ENCODE measurements at places on chromosomes 7 and 10.
A peak's percentile ranks its signal among the peaks of the same experiment; 100 is the strongest.

- DNase-seq: no peak
These were observed 131.0 kb upstream of the AOAH start for GRCh38 chr7:36855330-36855729.

GRCh38 chr10:33674986-33675599 lies 340.6 kb upstream of the NRP1 start:
- DNase-seq: no peak

DNA sequence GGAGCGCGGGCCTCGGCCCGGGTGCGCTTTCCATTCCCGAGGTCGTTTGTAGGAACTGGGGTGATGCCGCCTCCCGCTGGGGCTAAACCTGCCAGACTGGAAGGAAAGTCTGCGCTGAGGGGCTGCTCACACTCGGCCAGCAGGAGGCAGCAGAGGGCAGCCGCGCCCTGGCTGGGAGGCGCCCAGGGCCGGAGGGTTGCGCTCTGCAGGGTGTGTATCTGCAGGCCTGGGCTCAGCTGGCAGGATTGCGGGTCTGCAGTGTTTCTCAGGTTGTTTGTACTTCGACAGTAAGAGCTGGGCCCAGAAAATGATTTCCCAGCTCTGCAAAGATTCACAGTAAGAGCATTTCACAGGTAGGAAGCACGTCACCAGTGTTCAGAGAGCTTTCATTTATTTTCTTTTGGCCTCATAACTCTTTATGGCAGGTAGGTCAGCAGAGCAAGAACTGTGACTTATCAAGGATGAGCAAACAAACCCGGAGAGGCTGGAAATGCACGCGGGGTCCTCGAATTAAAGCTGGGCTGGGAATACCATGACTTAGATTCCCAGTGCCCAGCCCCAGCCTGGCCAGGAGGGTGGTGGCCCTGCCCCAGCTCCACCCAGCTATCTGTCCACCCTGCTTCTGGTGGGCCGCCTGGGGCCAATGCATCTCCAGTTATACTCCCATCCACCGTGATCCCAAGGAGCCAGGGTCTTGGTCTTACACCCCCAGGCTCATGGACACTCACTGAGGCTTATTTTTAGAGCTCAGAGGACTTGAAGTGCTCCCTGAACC lies 15.2 kb upstream of the PPP2R2D start:
- peak; percentile 68 for DNase-seq

GRCh38 chr10:71349406-71349805 lies 30.3 kb downstream of the SLC29A3 start:
- no peak for DNase-seq

DNA sequence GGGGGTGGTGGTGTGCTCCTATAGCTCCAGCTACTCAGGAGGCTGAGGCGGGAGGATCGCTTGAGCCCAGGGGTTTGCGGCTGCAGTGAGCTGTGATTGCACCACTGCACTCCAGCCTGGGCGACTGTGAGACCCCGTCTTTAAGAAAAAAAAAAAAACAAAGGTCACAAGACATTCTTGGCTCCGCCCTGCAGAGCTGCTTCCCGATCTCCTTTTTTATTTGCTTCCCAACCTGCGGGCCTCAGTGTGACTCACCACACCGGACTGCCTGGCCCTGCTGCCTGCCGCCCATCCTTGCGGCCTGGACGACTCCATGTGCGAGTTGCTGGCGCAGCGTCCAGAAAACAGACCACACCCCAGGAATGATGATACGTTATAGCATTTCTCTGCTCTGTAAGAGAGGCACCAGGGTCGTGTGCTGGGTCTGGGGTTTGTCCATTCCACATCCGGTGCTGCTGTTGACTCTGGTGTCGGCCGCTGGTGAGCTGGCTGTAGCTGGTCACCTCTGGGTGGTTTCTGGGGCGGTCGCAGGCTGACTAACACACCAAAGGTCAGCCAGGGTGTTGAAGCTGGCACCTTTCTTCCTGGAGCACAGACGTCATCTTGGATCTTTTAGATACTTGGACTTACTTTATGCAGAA lies 123.6 kb downstream of the TCF7L2 start:
- no peak for DNase-seq

DNA sequence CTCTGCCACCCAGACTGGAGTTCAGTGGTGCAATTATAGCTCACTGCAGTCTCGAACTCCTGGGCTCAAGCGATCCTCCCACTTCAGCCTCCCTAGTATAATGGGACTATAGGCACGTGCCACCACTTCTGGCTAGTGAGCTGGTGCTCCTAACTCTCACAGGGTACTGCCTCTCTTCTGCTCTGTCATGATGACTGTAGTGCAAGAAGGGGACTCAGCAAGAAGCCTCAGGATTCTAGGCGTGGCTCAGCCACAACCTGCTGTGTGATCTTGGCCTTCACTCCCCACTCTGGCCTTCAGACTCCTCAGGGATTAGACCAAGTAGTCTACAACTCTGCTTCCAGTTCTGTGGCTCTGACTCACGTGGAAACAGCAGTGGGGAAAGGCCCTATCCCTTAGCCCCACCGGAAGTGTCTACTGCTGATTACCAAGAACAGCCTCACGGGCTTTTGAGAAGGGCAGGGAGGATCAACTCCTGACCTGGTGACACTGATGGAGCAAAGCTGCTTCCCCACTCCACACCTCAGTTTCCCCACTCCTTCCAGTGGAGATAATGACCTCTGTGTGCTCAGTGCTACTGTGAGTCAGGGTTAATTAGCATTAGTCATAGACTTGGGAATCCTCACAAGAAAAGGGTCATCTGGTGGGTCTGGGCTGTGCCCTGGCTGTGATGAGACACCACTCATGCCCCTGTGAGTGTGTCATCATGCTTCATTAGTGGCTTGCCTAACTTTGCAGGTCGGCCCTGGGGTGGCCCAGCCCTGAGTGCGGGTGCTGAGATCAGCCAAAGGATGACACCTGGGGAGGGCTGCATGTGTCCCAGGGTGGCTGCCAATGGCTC lies 41.1 kb downstream of the ZC3HC1 start:
- no peak for DNase-seq

DNA sequence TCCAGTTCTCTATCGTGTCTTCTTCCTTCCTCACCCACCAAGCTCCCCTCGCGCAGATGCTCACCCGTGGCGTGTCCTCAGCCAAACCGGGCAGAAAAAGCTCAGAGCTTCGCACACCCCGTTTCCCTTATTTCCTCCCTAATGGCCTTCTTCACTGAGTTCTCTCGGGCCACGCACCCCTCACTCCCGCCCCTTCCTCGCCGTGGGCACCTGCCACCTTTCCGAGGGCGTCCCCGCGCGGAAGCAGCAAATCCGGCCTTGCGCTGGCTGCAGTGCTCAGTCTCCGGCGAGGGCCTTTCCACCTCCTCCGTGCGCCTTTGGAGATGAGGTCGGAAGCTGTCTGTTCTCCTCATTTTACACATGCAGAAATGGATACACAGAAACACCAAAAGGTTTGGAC lies 12.4 kb upstream of the CALML3 start:
- no peak for DNase-seq

DNA sequence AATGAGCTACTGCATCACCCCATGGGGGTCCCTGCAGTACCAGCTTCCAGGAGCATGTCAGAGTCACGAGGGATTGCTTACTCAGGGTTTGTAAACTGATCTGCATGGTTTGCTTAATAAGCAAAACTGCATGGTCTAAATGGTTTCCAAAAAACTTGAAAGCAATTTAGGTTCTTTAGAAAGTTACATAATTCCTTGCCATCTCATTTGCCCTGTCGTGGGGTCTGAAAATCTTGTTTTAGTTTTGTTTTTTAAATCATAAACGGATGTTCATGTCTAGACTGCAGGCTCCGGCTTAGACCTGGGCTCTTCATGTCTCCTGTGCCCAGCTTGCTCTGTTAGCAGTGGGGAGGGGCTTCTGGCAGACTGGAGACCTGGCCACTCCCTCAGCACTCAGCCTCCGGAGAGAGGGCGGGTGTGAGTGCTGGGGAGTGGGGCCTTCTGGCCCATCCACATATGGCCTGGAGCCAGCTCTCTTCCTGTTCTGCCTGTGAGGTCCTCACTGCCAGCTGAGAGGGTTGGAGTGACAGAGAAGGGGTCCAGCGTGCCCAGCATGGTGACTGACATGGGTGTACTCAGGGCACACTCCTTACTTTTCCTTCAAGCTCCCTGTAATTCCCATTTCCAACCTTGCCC lies 17.5 kb downstream of the PRF1 start:
- DNase-seq: no peak

GRCh38 chr10:35387768-35388167 lies 51.5 kb downstream of the CCNY start:
- no peak for DNase-seq

- DNase-seq: no peak
These were observed 58.8 kb upstream of the GPR26 start for GRCh38 chr10:123607386-123607785.

- no peak for DNase-seq
These were observed 539 bp upstream of the MKLN1 start for GRCh38 chr7:131327049-131327625.

DNA sequence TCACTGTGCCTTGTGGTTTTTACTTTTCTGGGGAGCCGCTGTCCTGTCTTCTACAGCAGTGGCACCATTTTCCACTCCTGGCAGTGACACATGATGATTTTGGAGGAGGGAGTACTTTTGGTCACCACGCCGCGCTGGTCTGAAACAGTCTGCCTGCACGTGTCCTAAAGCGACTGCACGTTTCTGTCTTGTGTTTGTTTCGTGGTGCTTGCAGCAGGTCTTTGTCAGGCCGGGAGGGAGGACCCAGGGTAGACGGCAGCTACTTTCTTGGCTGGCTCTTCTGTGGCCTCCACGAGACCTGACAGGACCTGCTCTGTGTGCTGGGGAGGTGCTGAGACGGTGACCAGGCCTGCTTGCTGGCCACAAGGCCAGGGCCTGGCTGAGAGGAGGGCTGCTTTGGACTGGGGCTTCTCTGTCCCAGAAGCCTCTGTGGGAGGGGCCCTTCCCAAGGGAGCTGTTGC lies 82.0 kb downstream of the GLRX3 start:
- no peak for DNase-seq

DNA sequence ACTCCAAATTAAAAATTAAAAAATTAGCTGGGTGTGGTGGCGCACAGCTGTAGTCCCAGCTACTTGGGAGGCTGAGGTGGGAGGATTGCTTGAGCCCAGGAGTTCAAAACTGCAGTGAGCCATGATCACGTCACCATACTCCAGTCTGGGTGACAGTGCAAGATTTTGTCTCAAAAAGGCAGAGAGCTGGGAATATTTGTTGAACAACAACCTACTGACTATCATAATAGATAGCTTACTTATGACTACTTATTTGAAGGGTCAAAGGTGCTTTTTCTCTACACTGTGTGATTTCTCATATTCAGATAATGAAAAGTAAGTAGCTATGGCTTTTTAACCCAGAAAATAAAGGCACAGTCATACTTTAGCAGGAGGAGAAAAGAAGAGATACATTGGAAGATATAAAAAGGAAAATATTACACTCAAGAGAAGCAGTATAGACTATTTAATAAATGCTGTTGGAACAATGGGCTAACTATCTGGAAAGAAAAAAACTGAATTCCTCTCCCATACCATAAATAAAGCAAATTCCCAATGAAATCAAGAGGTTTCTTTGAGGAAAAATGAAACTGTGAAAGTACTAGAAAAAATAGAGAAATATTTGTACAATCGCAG lies 6.7 kb downstream of the GSDME start:
- no peak for DNase-seq

DNA sequence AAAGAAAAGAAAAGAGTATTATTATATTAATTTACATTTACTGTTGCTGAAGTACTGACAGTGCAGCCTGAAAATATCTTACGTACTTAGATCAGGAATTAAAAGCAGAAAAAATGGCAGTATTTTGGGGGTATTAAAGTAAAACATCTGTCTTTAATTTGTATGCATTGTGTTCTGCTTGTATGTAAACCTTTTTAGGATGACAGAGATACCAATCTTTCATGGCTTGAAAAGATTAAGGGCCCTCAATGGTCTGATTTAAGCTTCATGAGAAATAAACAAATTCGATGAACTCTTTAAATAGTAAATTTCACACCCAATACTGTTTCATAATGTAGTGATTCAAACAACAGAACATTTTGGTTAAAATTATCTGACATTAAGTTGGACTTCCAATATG lies 116.3 kb downstream of the MLLT10 start:
- DNase-seq: no peak

GRCh38 chr7:18855796-18856195 lies 261.6 kb downstream of the TWIST1 start:
- DNase-seq: no peak

GRCh38 chr10:102633848-102634247 lies 10.4 kb upstream of the TRIM8 start:
- DNase-seq: no peak

- DNase-seq: no peak
These were observed 1193.9 kb downstream of the DNAJB9 start for GRCh38 chr7:109763611-109764010.

DNA sequence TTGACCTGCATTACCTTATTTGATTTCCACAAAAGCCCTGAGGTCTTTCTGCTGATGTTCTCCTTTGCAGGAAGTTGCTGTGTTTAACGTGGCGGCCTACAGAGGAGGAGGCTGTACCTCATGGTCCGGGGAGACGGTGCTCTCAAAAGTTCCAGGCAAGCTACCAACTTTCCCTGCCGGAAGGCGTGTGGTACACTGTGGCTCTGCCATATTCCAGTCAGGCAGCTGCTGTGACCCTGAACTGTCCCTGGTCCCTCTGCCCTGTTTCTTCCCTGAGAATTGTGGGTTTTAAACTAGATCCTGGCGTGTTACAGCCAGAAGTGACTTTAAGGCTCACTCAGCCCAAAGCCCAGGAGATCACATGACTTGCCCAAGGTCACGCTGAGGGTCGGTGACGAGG lies 139.2 kb downstream of the TEX36 start:
- no peak for DNase-seq

DNA sequence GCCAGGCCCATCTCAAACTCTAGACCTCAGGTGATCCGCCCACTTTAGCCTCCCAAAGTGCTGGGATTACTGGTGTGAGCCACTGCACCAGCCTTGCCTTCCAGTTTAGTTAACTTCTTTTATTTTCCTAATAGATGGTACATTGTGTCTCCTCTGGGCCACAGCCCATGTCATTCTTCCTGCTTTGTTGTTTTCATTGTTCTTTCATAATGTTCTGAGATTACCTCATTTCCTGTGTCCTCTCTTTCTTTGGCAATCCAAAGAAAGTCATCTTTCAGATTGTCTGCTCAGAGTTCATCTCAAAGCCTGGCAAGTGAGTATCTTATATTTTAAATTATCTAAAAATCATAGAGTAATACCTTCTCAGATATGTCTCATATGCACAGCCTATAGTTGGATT lies at the start of gene OLAH:
Gene OLAH, plus strand, starts transcription at position 270 of the 400 bp plus-strand sequence. CDS start 3,346 bp downstream, outside the sequence.
- no peak for DNase-seq

- no peak for DNase-seq
These were observed 304.1 kb downstream of the PAXIP1 start for GRCh38 chr7:154698726-154699291.

GRCh38 chr10:73577788-73578187 lies 13.4 kb downstream of the USP54 start:
- no peak for DNase-seq

DNA sequence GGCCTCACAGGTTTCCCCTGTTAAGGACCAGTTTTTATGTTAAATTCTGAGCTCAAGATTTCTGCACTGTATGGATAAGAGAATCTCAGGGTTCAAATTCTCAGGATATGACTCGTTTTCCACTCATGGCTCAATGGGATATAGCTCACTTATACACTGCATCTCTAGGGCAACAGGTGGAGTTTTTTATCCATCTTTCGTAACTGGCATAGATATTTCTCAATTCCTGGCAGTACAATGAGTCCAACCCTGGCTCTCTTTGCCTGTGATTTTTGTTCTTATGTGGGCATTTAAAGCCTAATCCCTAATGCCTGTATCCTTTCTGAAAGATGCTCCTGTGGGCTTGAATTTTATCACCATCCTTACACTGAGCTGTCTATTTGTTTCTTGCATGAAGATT lies 7.6 kb downstream of the CCDC172 start:
- no peak for DNase-seq

Measured in stimulated activated CD4-positive, alpha-beta T cell treated with anti-CD3 and anti-CD28 coated beads, Interleukin-1b, Interleukin-23, amount 100 ng/mL, for 24 hours (primary cell).